Activated CD4-positive, alpha-beta T cell treated with anti-CD3 and anti-CD28 coated beads, Interleukin-2, amount 10 ng/mL, durations not matched to agents 7 days and 5 days (primary cell): ENCODE measurements at places on chromosomes 12 and 14. TPM values are rescaled to one million over a fixed set of nuclear protein-coding genes. Genes with fewer than 3 reads are reported as not detected.

DNA sequence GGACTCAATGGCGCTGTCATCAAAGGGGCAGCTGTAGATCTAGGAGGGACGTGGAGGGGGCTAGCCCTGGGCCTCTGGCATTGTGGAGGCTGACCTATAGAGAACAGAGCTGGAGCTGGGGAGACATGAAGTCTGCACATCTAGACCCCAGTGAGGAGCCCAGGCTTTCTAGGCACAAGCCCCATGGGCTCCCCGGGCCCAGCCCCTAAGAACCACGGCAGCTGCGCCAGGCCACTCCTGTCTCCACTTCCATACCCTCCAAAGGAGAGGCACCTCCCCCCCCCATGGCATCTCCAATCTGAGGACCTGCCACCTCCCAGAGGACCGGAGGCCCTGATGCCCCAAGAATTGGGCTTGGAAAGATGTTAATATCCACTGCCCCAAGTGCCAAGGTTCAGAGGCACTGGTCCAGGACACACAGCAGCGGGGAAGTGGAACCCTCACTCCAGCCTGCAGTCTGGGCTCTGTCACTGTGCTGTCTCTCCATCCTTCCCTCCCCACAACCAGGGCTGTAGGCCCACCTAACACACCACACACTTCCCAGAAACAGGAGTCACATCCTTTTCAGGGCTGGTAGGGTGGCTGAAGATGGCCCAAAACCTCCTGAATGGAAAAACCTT, 4.5 kb downstream of the ANKRD9 start:
- no peak for DNase-seq

DNA sequence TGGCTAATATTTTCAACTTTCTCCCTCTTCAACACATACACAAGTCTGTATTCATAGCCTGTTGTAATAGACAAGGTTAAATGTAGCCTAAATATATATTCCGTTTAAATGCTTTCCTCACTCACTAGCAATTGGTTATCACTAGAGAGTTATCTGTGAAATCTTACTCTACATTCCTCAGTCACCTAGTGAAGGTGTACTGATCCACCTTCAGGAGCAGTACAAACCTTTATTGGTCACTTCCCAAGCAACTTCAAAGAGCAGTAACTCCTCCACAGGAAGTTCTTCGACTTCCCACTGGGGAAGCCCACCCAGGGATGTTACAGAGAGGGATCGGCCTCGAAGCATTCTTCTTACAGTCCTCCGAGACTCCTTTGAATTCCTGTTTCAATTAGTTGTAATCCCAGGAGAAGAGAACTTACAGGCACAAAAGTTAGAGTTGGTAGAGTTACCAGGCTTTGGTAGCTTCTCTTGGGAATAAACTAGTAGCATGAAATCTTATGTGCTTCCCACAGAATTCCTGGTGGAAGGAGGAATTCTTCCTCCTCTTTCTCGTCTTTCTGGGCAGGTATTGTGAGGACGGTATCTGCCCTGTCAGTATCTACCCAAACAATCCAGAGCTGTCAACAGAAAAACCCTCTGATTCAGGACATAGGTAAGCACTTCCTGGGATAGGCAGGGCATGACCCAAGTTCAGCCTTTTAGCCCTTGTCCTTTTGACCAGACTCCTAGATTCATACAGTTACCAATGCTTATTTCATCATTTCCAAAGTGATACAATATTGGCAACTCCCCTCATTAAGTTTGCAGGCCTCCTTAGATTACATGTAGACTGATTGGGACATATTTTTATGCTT, at the start of gene GYS2:
Gene GYS2, minus strand, starts transcription at position 603 of the 857 bp plus-strand sequence. Its CDS starts 255 bp downstream, at position 348.
- no peak for DNase-seq

DNA sequence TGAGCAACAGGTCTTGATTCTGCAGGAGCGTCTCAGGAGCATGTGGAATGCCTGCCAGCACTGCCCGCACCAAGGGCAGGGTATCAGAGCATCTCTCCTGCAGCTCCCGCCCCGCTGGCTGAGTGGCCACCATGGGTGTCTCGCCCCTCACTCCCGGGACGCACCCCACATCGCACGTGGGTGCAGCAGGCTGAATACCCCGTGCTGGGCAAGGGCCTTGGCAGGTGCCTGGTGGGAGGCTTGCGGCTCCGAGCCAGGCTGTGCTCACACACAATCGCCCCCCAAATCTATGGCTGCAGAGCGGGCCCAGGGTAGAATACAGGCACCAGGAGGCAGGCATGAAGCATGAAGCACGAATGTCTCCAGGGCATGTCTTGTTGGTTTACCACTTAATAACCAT, 103.9 kb upstream of the TMEM132D start:
- DNase-seq: no peak

- no peak for DNase-seq
Observed at GRCh38 chr12:122206976-122207375, 3.5 kb downstream of the B3GNT4 start.

GRCh38 chr14:74015176-74015575, 3.9 kb downstream of the ENTPD5 start:
- no peak for DNase-seq

DNA sequence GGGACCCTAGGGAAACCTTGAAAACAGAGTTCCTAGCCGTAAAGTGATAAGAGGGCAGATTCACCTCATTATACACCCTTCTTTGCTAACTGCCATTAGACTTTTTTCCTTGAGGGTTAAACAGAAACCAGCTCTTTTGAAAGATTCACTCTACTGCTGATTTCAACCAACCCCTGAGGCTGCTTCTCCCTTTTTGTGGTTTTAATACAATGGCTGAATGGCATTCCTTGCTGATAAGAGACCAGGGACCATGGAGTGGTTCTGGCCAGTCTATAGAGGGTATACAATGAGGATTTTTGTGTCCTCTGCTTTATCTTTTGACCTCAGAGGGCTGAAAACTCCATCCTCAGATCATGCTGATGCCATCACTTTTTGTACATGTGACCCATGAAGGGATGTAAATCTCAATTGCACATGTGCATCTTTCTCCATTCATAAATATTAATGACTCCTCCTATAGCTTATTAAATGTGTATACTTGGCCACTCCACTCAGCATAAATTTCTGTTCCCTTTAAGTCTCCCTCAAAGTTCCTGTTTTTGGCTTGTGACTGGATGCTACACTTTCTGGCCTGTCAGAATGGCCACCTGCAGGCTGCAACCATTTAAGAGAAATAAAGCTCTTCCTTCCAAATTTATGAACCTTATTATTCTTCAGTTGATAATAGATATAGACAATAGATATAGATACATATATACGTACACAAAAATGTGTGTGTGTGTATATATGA, 233.8 kb upstream of the SEL1L start:
- no peak for DNase-seq

GRCh38 chr12:131381716-131382430, 329.0 kb upstream of the SFSWAP start:
- DNase-seq: no peak

GRCh38 chr12:85186236-85186635, 93.8 kb upstream of the ALX1 start:
- DNase-seq: no peak

DNA sequence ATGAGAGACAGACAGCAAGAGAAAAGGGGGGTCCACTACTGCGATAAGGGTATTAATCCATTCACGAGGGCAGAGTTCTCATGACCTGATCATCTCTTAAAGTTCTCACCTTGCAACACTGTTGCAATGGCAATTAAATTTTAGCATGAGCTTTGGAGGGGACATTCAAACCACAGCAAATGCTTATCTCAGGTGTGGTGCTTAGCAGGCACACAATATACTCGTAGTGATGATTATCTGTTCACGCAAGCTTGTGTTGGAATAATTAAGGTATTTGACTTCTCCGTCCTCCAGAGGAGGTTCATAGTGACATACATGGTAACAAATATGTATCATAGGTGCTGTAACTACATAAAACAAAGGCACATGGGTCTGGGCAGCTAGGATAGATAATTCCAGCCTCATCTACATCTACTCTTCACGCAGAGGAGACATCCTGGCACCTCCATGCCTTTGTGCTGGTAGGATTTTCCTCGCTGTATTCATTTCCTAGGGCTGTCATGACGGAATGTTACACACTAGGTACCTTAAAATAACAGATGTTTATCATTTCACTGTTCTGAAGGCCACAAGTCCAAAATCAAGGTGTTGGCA, 221.2 kb downstream of the RBM19 start:
- no peak for DNase-seq

- DNase-seq: no peak
Observed at GRCh38 chr12:68280240-68280639, 26.8 kb upstream of the IL22 start.

- no peak for DNase-seq
Observed at GRCh38 chr12:126342866-126343265, 1277.6 kb downstream of the AACS start.

GRCh38 chr12:55073043-55074022, 52.9 kb upstream of the OR9K2 start:
- DNase-seq: peak; percentile 86

- DNase-seq: no peak
Observed at GRCh38 chr12:28537474-28537873, 347.2 kb downstream of the CCDC91 start.

DNA sequence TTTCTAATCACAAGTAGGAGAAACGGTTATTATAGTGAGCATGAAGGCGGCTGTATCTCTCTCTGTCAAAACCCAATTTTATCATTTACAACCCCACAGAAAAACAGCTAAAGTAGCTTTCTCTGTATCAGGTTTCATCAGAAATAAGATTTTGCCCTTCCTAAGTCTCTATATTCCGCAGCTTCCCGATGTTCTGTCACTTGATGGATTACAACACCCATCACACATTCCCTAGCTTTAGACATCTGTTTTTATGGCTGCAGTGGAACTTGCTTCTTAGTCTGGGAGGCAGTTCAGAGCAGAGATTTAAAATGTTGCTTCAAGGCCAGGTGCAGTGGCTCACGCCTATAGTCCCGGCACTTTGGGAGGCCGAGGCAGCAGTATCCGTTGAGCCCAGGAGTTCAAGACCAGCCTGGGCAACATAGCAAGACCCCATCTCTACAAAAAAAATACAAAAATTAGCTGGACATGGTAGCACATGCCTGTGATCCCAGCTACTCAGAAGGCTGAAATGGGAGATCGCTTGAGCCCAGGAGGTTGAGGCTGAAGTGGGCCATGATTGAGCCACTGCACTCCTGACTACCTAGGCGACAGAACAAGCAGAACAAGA, 27.6 kb upstream of the FOXN3 start:
- DNase-seq: no peak

- no peak for DNase-seq
Observed at GRCh38 chr14:69814397-69814796, 17.4 kb upstream of the SLC10A1 start.

- peak; percentile 57 for DNase-seq
Observed at GRCh38 chr14:65222440-65222858, 120.1 kb upstream of the MAX start.

GRCh38 chr12:43636725-43637463, 84.9 kb upstream of the ADAMTS20 start:
- no peak for DNase-seq

DNA sequence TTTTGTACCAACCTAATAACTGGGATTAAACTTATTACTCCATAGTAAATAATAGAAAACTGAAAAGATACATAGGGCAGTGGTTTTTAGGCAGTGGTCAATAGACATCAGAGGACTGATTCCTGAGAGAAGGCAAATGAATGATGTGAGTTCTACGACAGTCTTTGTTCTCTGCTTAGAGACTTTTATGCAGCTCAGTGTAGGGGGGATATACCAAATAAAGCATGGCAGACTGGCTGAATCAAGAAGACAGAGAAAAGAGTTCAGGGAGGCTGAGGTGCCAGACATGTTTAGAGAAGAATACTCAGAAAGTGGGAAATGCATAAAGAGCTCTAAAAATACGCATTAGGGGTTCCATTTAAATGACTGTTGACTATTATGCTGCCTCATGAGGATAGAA, 320.8 kb upstream of the FAR2 start:
- no peak for DNase-seq

DNA sequence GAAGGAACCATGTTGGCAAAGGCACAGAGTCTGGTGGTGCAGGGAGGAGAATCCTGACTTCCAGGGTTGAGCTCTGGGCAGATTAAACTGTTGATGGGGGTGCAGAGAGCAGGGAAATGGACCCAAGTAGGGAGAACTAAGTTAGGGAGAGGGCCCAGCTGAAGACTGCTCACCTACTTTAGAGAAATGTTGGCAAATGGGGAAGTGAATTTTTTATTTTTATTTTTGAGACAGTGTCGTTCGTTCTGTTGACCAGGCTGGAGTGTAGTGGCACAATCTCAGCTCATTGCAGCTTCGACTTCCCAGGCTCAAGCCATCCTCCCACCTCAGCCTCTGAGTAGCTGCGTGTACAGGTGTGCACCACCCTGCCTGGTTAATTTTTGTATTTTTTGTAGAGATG, 32.1 kb upstream of the TUBA1A start:
- no peak for DNase-seq

DNA sequence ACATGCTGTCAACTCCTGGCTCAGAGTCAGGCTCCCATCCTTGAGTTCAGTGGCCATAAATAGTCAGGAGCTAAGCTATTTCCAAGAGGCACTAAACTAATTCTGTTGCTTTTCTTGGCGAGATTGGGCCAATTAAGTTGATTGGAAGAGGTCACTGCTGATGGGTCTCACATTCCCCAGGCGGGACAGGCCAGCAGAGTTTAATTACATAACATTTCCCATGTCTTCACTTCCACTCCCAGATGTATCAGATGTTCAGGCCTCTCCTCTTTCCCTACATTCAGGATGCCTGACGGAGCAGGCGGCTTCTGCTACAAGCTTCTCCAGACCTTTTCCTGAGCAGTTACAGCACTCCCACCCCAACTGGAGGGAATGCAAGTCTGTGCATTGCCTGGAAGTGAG, 5.3 kb downstream of the NTF3 start:
- no peak for DNase-seq

DNA sequence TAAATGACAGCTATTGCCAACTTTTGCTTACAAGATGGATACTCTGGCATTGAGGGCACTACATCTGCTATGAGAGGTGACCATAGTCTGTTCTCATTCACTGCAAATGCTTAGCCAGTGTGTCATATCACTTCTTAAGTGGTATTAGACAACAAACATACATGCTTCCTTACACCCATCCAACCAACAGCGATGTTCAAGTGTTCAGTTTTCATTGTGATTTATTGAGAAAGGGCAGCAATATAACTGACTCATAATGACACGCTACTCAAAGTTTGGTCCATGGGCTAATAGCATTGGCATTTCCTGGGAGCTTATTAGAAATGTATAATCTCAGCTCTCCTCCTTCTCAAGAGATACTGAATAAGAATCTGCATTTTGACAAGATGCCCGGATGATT, 181.7 kb downstream of the NPAS3 start:
- no peak for DNase-seq

GRCh38 chr12:123063535-123063934, 83.1 kb downstream of the ARL6IP4 start:
- peak; percentile 26 for DNase-seq

ETFBKMT gene
- total RNA-seq: 0.57 TPM

DAO gene
- not detected for total RNA-seq

CIDEB gene
- total RNA-seq: 28.7 TPM

CNTN1 gene
- total RNA-seq: not detected

SUSD6 gene
- 42.6 TPM for total RNA-seq

LRRK2 gene
- not detected for total RNA-seq

CLEC4E gene
- total RNA-seq: not detected

ASB2 gene
- total RNA-seq: 20.7 TPM

WDR20 gene
- total RNA-seq: 24.7 TPM
